Melanocyte of skin (primary cell): ENCODE measurements at places on chromosomes 3 and 15. TPM values are rescaled to one million over a fixed set of nuclear protein-coding genes. Genes with fewer than 3 reads are reported as not detected.

IGF2BP2 gene
- 25.1 and 57.4 TPM in 2 replicates for total RNA-seq

PP2D1 gene
- total RNA-seq, result not detected in 2 replicates

PTH1R gene
- total RNA-seq, result under 0.01 TPM in 1 of 2 replicates, not detected in the other

CERS3 gene
- total RNA-seq, result not detected in 2 replicates

PLCB2 gene
- 1.0 and 1.1 TPM in 2 replicates for total RNA-seq

TGM5 gene
- not detected in 2 replicates for total RNA-seq

B3GALNT1 gene
- 36.6 and 42.6 TPM in 2 replicates for total RNA-seq

CCR9 gene
- not detected in 2 replicates for total RNA-seq

PLA2G4E gene
- total RNA-seq, result not detected in 2 replicates

GNAT1 gene
- total RNA-seq, result not detected in 2 replicates

AMT gene
- 0.93 and 2.0 TPM in 2 replicates for total RNA-seq

PATL2 gene
- total RNA-seq, result 3.0 and 3.1 TPM in 2 replicates

PPP1R14D gene
- not detected in 2 replicates for total RNA-seq

LDHAL6B gene
- total RNA-seq, result not detected in 2 replicates

TF gene
- total RNA-seq, result under 0.01 TPM in 1 of 2 replicates, not detected in the other

KBTBD13 gene
- total RNA-seq, result not detected in 2 replicates

AHSG gene
- not detected in 2 replicates for total RNA-seq

PTX3 gene
- 2.0 and 3.2 TPM in 2 replicates for total RNA-seq

SLC22A14 gene
- total RNA-seq, result under 0.01 and 0.15 TPM in 2 replicates

CAPN3 gene
- 430 and 556 TPM in 2 replicates for total RNA-seq

ARF4 gene
- 148 and 175 TPM in 2 replicates for total RNA-seq
